ENCODE measurements at places on chromosomes 6 and 20.

DNA sequence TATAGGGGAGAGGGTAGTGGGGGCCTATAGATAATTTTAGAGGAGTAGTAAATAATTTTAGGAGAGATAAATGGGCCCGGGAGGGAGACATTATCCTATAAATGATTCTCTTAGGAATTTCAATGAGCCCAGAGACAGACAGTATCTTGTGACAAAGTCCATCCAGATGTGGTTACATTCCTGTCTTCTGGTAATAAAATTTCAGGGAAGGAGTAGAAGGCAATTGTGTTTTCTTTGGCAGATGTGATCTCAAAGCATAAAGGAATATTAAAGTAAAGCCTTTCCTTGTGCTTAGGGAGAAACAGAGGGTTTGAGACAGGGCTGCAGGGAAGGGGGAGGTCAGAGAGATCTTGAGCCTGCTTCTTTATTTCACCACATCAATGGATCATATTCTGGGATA is 979.8 kb upstream of the GJE1 start:
- DNase-seq = no peak

DNA sequence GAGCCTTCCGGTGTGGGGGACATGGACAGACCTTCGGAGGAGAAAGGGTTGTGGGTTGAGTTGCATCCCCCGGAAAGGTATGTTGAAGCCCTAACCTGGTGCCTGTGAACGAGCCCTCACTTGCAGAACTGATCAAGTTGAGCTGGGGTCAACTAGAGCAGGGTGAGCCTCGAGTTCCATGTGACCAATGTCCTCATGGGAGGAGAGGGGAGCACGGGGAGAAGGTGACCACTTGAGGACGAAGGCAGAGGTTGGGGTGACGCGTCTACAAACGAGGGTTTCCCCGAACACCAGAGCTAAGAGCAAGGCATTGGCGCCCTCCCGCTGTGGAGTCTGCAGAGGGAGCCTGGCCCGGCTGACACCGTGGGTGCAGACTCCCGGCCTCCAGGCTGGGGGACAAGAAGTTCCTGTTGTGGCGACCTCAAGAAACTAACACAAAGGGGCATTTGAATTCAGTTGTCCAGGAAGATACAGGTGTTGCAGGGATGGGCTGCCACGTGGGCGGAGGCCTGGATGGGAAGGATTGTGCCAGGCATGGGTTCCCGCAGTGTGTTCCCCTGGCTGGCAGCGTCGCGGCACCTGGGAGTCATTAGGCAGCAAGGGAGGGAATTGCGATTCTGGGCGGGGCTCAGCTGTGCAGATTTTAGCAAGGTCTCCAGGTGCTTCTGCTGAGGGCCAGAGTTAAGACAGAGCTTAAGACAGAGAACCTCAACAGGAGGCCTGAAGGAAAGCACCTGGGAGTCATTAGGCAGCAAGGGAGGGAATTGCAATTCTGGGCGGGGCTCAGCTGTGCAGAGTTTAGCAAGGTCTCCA is 20.4 kb upstream of the UNC93A start:
- no peak for DNase-seq

GRCh38 chr6:108961985-108962384 is 113.8 kb downstream of the ARMC2 start:
- no peak for DNase-seq

DNA sequence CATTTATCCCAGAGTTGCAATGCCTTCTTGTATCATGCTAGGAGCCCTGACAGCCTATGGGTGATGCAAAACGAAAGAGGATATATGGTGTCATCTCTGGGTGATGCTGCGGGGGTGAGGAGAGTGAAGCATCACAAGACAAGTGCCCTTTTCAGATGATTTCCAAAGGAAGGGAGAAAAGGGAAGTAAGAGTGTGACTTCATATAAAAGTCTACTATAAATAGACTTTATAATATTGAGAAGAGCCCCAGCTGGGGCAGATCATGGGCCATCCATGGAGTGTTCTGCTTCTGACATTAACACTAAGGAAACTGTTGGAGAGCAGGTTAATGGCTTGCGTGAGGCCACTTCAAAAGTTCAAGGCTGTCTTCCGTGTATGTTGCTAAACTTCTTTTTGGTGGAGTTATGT is 4.4 kb downstream of the CD83 start:
- DNase-seq = no peak

- DNase-seq = no peak
Measured at GRCh38 chr6:128282961-128283360, 237.4 kb downstream of the PTPRK start.

DNA sequence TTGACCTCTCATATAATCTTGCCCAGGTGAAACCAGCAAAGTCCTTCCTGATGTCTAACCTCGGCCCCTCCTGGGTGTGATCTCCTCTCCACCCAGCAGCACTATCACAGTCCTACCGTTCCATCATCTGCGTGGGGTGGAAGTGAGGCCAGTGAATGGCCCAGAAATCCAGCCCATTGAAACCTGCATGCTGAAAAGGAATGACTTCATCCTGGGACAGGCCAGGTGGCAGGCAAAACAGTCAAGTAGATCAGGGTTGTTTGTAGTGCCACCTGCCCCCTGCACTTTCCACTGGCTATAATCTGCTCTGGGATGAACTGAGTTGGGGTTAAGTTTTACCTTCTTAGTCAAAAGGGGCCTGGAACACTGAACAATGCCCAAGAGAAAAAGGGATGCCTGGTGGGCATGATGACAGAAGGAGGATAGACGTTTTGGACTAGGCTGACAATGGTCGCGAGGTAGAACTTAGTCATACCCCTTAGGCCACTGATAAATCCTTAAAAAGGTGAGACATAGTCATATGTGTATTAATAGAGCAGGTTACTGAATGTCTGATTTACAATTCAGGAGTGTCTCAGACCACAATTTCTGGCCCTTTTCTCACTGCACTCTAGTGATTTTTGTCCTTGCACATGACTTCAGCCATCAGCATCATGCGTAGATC is 8.1 kb upstream of the HSP90AB1 start:
- no peak for DNase-seq

DNA sequence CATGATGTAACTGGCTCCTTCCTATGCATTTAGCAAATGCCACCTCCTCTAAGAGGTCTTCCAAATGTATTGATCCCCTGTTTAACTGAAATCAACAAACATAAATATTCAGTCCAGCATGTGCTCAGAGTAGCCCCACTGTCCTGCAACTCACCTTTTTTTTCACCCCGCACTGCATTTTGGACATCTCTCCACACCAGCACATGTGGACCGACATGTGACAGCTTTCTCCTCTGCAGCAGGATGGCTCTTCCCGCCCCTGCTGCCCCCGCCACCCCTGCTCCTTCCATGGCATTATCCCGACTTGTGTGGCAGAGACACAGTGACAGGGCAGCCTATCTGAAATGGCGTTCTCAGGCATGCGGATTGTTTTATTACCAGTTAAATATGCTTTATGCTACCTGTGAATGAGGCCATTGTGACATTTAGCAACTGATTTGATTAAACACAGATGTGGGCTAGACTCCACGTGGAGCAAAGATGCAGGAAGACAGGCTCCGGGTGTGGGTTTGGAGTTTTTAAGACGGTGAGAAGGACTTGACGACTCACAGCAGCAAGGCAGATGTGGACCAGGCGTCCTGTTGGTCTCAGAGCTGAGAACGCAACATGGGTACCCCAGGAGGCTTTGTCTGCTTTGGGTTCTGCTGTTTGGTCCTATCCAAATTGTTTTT is 161.2 kb downstream of the EYA2 start:
- DNase-seq = no peak

GRCh38 chr20:3815703-3816315 is 4.5 kb upstream of the AP5S1 start:
- DNase-seq = no peak

DNA sequence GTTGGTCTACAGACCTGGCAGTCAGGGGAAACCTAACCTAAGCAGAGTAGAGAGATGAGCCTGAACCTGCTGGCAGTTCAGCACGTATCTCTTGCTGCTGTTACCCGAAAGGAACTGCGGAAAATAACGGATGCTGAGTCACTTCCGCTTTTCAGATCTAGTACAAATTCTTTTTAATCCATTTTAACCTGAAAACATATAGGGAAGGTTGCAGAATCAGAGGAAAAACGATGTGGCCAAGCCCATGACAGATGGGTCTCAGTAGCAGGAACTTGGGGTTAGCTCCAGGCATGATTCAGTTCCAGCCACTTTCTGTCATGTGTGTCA is 351.9 kb upstream of the PRND start:
- no peak for DNase-seq

DNA sequence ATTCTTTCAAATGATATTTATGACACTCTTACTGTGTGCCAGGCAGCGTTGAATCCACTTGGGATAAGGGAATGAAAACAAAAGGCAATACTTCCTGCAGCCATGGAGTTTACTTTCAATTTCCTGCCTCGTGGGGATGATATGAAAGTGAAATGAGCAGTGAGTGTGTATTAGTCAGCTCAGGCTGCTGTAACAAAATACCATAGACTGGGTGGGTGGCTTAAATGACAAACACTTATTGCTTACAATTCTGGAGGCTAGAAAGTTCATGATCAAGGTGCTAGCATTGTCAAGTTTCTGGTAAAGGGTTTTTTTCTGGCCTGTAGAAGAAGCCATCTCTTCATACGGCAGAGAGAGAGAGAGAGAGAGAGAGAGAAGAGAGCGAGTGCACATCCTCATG is 41.7 kb downstream of the TSHZ2 start:
- DNase-seq = no peak

DNA sequence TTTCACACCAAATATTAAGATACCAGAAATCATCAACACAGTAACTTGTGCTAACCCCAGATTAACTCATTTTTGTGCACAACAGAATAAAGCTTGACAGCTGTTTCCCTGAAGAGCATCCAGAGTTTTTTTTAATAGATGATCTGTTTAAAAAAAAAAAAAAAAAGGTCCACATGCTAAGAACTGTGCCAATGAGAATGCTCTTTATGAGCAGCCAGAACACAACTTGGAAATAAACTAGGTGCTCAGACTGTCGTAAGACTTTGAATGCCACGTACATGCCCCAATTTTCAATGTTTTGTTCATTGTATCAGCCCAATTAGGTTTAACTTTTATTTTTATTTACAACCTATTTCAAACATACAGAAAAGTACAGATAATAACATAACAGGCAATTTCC is 47.3 kb downstream of the STAU1 start:
- no peak for DNase-seq

DNA sequence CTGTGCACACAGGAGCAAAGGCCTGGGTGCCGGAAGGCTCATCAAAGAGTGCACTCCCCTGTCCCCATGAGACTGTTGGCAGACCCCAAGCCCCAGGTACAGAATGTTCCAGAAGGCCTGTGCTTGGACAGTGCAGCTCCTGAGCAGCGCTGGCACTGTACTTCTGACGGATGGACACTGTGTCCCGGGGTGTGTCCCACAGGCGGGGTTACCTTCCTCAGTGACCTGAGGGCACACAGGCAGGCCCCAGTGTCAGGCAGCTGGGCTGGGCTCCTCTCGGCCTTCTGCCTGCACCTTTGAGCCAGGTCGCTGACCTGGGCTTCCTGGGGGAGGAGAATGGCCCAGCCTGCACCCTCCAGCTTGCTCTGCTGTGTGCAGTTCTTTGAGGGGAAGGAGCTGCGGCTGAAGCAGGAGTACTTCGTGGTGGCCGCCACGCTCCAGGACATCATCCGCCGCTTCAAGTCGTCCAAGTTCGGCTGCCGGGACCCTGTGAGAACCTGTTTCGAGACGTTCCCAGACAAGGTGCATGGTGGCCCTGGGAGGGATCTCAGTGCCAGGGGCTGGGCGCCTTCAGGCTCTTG is 30.1 kb downstream of the PYGB start:
- no peak for DNase-seq

- no peak for DNase-seq
Measured at GRCh38 chr6:131765804-131766135, 42.0 kb upstream of the ENPP1 start.

- no peak for DNase-seq
Measured at GRCh38 chr6:39296745-39297640, 17.2 kb downstream of the KCNK17 start.

DNA sequence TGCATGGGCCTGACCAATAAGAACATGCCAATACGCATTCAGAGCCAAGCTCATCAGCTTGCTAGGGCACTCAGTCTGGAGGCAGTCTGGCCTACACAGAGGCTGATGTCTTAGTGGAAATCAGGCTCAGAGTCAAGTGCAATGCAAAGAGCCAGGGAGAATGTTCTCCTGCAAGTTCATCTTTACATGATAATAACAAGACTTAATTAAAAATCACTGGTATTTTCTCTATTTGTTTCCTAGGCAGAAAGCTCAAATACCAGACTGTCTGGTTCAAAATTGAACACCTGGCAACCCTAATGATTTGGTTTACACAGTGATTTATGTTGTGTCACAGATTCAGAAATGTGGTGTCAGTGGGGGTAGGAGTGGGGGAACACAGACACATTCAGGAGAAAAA is 689.3 kb upstream of the FLRT3 start:
- DNase-seq = no peak

DNA sequence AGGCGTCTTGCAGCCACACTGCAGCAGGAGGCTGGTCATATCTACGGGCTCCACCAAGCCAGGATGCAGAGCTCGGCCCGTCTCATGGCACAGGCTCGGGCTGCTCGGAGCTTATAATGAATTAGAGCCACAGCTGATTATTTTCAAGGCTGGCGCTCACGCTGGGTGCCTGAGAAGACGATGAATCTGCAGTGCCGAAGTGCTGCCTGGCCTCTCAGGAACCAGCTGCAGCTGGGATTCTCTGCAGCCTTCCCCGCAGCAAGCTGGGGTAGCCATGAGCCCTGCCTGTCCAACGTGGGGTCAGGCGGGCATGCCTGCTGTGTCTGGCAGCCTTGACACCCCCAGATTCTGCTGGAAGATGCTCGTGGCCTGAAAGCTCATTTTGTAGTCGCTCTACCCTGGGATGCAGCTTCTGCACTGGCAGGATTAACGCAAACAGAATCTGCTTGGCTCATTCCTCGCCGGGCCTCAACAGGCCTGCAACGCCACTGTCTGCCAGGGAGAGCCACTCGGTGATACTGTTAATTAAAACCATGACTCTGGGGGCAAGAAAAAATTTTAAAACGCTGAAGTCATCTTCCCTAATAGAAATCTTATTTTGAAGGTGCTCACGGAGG is 104.3 kb downstream of the CDH26 start:
- no peak for DNase-seq

- DNase-seq = no peak
Measured at GRCh38 chr6:121309768-121310469, 24.4 kb downstream of the TBC1D32 start.

DNA sequence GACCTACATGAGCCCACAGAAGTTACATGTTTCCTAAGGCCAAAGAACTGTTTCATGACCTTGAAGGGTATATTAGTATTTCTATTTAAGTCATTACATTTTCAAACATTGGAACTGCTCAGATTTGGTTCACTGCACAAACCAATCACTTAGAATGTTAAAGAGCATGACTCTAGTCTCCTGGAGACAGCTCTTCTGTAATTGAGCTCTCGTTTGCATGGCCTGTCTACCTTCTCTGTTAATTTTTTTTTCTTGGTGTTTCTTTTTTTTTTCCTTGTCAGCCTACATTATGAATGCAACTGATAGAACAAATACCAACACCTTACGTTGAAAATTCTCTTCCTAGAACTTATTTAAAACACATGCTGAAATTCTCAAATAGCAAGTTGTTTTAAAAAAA is 860.2 kb upstream of the MAP3K7 start:
- DNase-seq = no peak

DNA sequence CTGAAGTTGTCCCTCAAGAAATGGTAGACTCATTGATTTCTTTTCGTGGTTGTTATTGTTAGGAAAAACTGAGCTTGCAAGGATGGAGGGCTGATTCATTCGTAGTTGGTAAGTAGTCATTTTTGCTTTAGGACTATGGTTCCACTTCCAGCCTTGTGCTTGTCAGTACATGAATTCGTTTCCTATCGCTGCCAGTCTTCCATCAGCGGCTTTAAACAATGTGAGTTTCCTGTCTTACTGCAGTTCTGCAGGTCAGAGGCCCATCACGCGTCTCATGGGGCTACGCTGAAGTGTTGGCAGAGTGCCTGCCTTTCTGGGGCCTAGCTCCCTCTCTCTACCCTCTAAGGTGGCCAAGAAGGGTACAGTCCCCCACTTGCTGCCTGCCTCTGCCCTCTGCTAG is 11.4 kb upstream of the MDFI start:
- DNase-seq = no peak

All from activated naive CD4-positive, alpha-beta T cell (primary cell).